ENCODE measurements at places on chromosomes 3 and 15.

DNA sequence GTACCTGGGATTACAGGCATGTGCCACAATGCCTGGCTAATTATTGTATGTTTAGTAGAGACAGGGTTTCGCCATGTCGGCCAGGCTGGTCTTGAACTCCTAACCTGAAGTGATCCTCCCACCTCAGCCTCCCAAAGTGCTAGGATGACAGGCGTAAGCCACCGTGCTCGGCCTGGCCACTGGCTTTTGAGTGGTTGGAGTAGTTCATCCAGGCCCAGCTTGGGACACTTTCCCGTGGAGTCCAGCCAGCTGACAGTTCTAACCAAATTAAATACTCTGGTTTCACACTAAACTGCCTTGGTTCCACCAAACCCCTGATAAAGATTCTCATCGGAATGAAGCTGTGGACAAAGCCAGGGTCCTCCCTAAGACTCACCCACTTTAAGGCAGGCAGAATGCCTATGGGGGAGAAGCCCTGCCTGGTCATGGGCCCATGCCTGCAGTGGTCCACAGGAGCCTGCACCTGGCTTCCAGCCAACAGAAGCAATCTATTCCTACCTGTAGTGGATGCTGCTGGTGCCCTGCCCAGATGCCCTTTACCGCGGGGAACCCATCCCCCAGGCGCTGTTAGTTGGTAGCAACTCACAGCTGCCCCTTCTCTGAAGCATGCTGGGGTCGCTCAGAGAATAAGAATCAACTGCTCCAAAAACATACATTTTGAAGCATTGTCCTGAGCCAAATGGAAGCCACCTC is 5.2 kb upstream of the SLC28A1 start:
- DNase-seq = no peak

DNA sequence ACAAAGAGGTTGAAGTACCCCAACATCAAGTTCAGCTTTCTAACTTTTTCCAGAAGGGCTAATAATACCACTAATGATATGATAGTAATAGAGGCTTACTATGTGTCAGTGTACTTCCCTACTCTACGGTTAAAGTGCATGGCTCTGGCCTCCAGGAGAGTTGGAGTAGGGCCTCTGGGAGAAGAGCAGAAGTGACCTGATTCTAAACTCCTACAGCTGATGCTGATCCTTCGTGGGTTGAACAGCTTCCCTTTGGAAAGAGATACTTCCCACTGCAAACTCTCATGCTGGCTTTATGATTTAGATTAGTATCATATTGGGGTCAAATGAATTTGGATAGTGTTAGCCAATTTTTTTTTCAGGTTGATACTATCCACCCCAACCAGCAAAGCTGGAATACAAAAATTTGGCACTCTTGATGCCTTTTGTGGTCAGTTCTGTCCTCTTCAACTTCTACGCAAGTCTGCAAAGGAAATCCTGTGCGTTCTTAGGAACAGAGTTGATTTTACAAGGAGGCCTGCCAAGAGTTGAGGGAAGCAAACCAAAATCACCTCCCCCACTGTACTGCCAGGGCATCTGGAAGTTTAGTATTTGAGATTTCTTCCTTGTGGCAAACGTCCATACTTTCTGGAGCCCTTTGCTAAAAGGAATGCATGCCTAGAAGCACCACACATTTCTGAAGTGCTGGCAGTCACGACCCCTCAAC is 17.8 kb downstream of the TMEM212 start:
- no peak for DNase-seq

DNA sequence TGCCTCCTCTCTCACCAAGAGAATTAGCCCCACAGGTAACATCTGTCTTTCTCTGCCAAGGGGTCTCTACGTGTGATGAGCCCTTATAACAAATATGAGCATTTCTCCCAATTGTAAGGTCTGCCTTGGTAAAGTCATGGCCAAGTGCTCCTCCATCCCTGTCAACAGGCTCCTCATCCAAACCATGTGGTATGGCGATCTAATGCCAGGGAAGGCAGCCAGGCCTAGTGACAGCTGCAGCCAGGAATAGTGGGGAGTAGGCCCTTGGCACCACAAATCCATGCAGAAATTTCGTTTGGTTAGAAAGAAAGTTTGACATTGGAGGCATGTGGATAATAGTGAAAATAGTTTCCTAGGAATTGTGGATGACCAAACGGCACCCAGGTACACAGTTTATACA is 4.7 kb upstream of the LRTM1 start:
- DNase-seq = no peak

DNA sequence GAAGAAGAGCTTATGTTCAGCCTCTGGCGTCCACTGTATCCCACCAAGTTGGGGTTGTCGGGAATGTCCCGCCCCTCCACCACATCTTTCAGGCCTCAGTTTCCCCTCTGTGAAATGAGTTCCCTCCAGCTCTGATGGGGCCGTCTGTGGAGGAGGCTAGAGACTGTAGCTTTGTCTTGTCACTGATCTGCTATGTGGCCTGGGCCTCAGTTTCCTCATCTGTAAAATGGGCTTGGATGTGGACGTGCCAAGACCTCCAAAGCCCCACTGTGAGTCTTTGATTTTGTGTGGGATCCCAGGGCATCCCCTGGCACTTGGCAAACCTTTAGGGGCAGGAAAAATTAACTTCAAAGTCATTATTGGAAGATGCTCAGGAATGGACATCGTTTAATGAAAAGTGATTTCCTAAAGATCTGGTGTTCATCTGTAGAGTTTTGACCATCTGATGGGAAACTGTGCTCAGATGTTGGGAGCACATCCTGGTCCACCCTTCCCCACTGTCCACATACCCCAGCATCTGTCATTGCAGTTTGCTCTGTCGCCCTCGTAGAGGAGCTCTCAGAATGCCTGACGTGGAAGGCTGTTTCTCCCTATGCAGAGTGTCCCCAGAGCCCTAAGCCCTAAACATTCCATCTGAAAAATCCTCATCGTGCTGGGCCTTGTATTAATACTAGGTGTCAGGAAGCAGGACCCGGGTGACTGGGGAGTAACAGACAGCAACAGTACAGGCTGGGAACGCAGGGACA is 28.5 kb downstream of the SLC6A6 start:
- no peak for DNase-seq

DNA sequence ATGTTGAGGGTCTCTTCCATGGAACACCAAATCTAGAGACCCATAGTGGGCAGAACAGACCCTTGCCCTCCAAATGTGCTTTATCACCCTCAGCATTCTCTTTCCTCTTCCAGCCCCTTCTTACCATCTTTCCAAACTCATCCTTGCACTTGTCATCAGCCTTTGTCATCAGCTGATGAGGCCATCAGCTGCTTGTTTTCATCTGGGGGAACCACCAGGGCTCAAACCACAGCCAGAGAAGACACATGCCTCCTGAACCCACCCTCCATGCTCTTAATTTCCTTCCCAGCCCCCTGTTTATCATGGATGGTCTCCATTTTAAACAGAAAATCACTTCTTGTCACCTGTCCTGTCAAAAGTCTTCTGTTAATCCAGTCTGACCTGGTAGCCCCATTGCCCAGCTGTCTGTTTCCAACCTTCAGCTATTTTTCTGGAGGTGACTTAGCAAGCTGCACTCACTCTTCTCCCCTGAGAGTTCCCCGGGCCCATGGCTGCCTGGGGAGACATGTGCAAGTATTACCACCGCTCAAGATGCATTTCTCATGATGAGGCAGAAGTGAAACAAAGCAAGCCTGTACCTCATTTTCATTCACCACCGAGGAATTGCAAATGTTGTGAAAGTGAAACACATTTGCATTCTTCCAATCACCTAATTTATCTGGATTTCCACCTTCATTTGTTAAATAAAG is 14.7 kb upstream of the SYNM start:
- no peak for DNase-seq

DNA sequence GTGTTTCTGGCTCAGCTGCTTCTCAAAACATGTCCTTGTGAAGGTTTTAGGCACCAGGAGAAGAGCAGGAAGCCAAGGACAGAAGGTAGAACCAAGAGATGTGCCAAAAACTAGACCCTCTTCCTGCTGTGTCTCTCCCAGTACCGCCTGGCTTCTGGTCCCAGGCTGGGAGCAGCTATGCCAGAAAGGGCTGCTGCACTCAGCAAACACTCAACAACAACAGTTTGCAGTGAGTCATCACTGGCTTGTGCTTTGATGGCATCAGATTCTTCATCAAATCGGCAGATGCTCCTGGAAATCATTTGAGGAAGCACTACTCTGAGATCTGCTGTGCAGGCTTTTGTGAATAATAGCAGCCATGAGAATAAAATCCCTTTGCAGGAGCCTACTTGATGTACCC is 63.2 kb downstream of the DGKG start:
- no peak for DNase-seq

DNA sequence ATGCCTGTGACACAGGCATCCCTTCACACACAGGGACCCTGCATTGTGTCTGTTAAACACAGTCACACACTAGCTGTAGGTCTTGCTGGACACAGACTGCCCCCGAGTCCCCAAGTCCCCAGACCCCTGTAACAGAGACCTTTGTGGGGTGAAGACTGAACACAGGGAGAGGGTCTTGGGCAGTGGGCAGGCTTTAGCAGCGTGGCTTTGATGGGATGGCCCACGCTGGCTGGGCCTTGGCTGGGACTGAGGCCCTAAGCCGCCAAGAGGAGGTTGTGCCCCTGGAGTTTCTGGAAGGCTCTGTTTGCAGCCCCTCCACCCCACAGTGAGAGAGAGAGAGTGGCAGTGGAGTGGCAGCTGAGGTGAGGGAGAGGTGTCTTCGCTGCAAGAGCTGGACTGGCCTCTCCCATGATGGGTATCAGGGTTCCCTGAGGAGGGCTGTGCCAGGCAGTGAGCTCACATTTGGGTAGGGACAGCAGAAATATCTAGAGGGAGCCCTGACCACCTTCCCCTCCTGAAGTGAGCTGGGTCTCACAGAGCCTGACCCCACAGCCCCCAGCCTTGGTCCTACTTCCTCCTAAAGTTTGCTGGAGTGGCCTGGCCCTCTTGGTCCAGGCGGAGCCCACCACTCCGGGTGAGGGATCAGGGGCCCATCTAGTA is 635 bp upstream of the VILL start:
- no peak for DNase-seq

GRCh38 chr15:83753872-83754493 is 100.1 kb downstream of the ADAMTSL3 start:
- no peak for DNase-seq

GRCh38 chr15:45372041-45372995 is 6.0 kb downstream of the GATM start:
- DNase-seq = no peak

GRCh38 chr3:4751029-4751501 is 228.2 kb upstream of the BHLHE40 start:
- no peak for DNase-seq

- DNase-seq = peak; percentile 44
Observed at GRCh38 chr15:48062148-48062872, 58.5 kb upstream of the SLC24A5 start.

Measured in NCI-H1092 (cell line).